Midbrain (tissue), 1 donor: ENCODE measurements at places on chromosomes 4 and X.

GRCh38 chr4:108492816-108493595 is 127.4 kb upstream of the RPL34 start:
- no peak for DNase-seq

DNA sequence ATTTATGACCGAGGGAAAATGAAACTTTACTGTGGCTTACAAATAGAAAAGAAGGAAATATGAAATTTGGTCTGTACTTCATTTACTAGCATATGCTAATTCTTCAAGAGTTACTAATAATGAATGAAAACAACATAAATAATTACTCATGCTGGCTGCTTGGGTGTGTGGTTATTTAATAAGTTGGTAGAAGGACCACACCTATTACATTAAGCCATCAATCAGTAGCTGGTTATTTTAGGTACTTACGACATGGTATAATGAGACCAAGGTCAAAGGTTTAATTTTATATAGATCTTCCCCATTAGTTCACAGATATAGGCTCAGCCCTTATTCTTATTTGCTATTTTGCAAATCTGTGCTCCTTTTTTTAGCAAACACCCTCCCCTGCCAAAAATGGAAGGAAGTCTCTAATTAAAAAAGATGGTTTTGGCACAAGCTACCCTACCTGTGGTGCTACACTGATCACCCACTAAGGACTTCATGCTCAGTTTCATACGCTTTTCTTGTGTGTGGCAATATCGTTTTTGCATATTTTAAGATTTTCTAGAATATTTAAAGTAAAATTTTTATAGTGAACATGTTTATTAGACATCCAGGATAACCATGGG is 14.1 kb downstream of the TMPRSS11D start:
- DNase-seq, result no peak

DNA sequence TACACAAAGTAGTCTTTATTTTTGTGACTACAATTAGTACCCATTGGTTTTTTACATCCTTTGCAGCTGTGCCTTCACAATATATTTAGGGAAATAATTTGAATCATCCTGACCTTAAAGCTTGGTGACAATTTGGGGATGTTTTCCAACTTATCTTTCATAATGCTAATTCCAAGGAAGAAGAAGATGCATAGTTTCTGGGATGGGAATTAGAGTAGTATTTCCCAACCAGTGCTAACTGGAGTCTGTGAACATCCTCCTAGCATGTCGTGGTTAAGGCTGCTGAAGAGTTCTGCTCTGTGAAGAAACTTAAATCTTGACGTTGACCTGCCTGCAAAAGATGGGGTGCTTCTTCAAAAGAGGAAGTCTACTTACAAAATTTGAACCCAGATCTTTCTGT is 173.5 kb downstream of the ANK2 start:
- DNase-seq, result no peak

GRCh38 chr4:47505147-47505546 is 20.1 kb downstream of the ATP10D start:
- DNase-seq, result no peak

DNA sequence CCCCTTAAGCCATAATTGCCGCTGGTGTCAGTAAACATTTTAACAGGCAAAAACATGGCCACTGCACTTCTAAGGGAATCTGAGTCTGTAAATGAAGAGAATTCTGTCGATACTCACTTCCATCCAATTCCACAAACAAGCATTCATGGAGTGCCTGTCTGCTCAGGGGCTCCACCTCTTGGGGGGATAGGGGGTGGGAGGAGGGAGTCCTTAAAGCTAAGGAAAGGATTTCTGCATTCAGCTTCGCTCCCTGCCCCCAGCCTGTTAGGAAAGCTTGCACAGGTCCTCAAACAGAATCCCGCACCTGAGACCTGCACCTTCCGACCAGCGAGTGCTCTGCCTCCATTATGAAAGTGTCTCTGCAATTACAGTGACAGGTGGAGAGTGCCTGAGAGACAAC is 130.2 kb upstream of the KIT start:
- no peak for DNase-seq

DNA sequence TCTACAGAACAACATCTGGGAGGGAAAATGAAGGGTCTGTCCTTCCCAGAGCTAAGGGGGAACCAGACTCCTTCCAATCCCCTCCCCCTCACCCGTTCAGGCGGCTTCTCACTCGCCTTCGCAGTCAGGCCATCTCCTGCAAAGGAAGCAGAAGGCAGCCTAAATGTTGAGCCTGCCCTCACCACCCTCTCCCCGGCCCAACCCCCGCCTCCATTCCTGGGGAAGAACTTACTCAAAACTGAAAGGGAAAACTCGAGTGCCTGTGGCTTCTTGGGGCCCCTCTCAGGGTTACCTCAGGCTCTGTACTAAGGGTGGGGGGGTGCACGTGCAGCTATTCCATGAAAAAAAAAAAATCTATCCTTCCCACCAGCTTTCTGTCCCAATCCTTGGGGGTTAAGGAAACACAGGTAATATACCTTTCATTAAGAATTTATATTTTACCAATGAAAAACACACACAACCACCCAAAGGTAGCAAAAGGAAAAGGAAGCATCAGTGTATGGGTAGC is 2.4 kb downstream of the ZMYM3 start:
- no peak for DNase-seq

GRCh38 chr4:94219402-94219801 is 11.7 kb downstream of the SMARCAD1 start:
- DNase-seq, result no peak

DNA sequence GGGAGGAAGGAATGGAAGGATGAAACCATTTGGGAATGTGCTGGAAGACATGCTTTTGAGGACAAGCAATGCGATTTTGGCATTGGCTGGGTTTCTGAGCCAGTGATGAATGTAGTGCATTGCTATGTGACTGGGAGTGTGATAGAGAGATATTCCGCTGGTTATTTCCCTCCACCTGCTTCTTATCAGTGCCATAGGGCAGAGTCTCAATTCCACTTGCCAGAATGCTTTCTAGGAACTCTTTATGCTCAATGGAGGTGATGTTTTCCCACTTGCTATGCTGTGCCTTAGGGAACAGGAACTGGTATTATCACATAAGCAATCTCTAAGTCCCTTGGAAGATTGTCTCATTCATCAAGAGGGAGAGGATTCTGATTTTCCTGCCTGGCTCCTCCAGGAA is 28.0 kb downstream of the TBL1X start:
- no peak for DNase-seq

GRCh38 chrX:46554942-46555341 is 9.7 kb upstream of the ZNF674 start:
- no peak for DNase-seq

- no peak for DNase-seq
Observed at GRCh38 chr4:171812665-171813525, at the start of gene GALNTL6. TSS of gene GALNTL6 (plus strand) at chr4:171813404.

DNA sequence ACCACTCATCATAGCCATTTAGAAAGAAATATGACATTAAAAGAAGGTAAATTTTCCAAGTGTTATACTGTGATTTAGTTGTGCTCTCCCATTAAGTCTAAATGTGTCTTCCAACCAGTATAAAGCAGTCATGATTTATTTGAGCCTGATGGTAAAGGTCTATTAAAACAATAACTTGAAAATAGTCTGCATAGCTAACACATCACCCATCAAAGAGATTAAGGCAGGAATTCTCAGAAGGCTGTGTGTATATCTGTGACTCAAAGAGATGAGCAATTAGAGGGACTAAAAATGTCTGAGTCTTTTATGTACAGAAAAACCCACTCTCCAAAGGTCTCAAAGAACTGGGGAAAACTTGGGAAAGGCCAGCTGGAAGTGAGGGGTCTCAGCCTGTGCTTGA is 70.3 kb upstream of the IQCM start:
- DNase-seq, result no peak

DNA sequence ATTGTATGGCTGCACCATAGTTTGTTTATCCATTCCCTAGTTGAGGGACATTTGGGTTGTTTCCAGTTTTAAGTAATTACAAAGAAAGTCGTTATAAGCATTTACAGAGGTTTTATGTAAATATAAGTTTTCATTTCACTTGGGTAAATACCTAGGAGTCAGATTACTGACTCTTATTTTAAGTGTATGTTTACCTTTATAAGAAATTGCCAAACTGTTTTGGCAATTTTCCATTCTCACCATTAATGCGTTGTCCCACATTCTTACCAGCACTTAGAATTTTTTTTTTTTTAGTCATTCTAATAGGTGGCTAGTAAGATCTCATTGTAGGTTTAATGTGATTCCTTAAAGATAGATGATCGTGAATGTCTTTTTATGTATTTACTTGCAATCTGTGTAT is 121.5 kb upstream of the NR3C2 start:
- DNase-seq, result no peak

DNA sequence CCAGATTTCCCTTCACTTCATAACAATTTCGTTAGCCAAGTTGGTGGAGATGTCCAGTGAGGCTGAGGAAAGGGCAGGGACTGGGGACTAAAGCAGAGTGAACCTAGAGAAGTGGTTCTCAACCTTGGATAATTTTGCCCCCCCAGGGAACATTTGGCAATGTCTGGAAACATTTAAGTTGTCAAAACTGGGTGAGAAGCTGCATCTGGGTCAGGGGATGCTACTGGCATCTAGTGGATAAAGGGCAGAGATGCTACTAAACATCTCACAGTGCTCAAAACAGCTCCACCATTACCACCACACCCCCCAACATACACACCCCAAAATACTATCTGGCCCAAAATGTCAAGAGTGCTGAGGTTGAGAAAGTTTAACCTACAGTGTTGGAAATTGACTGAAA is 32.0 kb upstream of the FGF16 start:
- DNase-seq, result no peak

DNA sequence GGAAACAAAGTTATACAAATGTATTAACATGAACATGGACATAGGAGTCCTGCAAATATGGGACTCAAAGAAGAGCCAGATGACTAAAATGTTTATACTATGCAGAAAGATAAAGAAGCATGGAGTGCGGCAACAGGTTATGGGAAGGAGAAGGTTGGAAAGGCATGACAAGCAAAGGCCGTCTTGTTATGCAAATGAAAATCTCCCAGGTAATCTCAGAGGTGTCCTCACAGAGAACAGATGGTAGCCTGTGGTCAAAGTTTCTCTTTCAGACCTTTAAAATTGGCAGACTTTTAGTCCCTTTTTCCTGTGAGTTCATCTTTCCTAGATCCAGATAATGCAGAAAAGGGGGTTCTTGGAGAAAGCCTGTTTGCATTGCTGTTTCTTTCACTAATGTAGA is 116.4 kb upstream of the BEND4 start:
- no peak for DNase-seq

DNA sequence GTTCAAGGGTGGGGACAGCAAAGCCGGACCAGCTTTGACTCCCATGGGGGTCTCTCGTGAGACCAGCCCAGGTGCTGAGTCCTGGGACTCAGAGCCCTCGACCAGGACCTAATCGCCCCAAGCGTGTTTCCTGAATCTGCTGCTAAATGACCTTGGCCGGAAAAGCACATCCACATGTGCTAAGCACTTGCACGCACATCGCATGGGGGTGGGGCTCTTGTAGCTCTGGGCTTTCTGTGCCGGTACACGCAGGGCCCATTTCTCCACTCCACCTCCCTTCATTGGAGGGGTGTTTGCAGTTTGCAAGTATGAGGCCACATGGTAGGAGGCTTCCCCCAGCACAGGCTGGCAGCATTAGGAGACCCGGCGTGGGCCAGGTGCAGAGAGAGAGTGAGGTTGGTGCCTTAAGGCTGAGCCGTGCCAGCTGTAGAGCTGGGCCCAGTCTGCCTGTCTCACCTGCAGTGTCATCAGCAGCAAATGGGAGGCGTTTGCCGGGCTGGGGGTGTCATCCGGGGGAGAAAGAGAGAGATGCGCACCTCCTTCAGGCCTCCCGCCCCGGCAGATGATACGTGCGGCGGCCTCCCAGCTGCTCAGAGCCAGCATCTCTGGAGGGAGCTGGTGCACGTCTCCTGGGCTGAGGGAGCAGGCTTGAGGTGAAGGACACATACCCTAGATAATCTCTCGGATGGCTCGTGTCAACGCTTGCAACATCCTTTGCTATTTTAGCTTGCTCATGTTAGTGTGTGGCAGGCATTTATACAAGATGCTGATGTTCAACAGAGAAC is 45.2 kb upstream of the CLCN4 start:
- no peak for DNase-seq

- no peak for DNase-seq
Observed at GRCh38 chrX:98409867-98410266, 1526.2 kb downstream of the RPA4 start.

GRCh38 chr4:15868111-15868510 is 70.4 kb downstream of the FGFBP1 start:
- no peak for DNase-seq

GRCh38 chrX:79466636-79467035 is 99.5 kb upstream of the ITM2A start:
- no peak for DNase-seq

DNA sequence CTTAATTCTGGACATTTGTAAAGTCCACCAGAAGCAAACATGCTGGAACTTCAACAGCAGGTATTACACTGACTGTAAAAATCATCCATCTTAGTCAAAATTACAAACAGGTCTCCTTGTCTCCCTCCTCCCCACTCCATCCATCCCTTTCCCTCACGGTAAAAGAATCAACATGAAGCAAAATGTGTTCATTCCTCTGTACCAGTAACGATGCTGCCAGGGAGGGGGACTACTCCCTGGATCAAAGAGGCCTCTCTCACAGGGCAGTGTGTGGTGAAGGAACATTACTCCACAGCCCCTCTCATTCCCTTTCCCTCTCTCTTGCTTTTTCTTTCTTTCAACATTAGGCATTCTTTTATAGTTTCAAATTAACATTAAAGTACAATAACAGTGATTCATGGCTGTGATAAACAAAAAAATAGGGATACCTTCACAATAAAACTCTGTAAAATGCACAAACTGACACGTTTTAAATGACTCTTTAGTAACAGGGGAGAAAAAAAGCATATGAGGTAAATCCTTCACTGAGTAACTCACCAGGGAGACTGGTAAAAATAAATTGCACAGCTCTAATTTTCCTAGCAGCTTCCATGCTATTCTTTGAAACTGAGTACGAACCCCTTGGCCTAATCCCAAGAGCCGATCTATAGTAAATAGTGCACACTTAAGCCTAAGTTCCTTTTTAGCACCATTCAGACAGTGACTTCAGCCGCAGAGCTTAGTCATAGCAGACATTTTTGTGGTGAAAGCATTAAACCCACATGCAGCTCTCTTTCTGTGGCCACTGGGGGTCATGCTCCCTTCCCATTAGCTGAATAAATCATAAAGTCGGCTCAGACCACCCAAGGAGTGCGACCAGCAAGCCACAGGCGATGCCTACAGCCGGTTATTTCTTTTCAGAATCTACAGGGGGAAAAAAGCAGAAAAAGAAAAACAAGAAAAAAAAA is 215.6 kb upstream of the GYPA start:
- DNase-seq, result no peak

- no peak for DNase-seq
Observed at GRCh38 chr4:6065166-6065565, 46.9 kb upstream of the C4orf50 start.

- DNase-seq, result no peak
Observed at GRCh38 chrX:116272322-116272721, 101.8 kb downstream of the AGTR2 start.

- peak; percentile 29 for DNase-seq
Observed at GRCh38 chr4:168841000-168841671, 168.9 kb downstream of the CBR4 start.

DNA sequence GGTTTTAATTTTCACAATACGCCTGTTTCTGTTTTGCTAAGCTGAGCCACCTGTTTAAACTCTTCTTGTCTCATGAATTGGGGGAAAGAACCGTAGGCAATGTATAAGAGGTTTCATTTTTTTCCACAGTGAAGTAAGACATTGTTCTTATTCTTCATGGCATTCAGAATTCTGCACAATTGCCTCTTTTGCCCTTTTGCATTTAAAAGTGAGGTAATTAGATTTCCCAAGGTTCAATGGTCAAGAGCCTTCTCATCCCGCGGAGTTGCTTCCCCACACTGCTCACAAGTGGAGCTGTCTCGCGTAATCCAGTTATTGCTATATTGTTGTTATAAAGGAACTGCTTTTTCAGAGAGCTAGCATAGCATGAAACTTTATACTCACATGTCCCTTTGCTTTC is 90.9 kb upstream of the SPRY1 start:
- peak; percentile 29 for DNase-seq
